ENCODE measurements at places on chromosomes 6 and 20. TPM values are rescaled to one million over a fixed set of nuclear protein-coding genes. Genes with fewer than 3 reads are reported as not detected.

- no peaks in the 10 kb centered on the region for H3K4me1 ChIP-seq
- H3K36me3 ChIP-seq = no peaks in the 10 kb centered on the region
- no peak overlapping the region for H3K27ac ChIP-seq
- no peak for DNase-seq
These were observed 10.9 kb downstream of the DEFB129 start for GRCh38 chr20:237929-238328.

- no peaks in the 10 kb centered on the region for H3K4me1 ChIP-seq
- H3K27ac ChIP-seq = no peak overlapping the region
- DNase-seq = no peak
- no peak overlapping the region for H3K4me3 ChIP-seq
- H3K36me3 ChIP-seq = no peaks in the 10 kb centered on the region
These were observed 103.0 kb downstream of the PLEKHG1 start for GRCh38 chr6:150702675-150703074.

DNA sequence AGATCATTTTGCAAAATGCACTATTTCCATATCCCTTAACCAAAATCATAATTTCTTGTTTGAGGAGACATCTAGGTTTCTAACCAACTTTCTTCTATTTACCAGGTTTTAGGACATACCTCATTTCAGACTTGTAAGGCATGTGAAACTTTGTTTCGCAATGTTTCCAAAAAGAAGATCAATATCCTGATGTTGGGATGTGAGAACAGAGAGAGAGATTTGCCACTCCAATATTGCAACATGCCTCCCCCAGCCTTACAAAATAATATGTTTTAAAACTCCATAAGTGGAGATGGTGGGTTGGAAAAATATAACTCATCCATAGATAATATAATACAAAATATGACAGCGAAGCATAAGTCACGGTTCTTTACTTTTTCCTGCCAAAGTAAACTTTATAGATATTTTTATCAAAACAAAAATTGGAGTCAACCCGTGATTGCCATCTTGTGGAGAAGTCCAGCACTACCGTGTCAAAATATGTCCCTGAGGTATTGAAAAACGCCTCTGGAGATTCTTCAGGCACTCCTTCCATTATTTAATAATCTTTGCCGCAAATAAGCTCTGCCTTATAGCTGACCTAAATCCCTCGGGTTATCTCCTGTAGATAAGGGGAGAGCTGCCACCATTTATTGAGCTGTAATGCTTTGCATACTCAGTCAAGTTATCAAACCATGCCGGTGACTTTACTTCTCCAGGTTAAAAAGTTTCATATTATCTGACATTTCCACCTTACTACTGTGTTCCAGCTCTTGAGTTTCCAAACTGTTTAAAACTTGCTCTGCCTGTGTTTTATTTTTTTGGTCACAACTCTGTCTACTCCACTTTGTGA is 534.2 kb downstream of the HACE1 start:
- no peaks in the 10 kb centered on the region for H3K27me3 ChIP-seq
- H3K4me3 ChIP-seq = no peak overlapping the region
- H3K36me3 ChIP-seq = no peaks in the 10 kb centered on the region
- H3K27ac ChIP-seq = no peak overlapping the region

- no peak for DNase-seq
- H3K27me3 ChIP-seq = peaks cover 3% of the 10 kb centered on the region
- H3K4me1 ChIP-seq = no peaks in the 10 kb centered on the region
- H3K36me3 ChIP-seq = no peaks in the 10 kb centered on the region
- no peak overlapping the region for H3K27ac ChIP-seq
- no peak overlapping the region for H3K4me3 ChIP-seq
These were observed 16.0 kb downstream of the COL9A1 start for GRCh38 chr6:70286905-70287304.

DNA sequence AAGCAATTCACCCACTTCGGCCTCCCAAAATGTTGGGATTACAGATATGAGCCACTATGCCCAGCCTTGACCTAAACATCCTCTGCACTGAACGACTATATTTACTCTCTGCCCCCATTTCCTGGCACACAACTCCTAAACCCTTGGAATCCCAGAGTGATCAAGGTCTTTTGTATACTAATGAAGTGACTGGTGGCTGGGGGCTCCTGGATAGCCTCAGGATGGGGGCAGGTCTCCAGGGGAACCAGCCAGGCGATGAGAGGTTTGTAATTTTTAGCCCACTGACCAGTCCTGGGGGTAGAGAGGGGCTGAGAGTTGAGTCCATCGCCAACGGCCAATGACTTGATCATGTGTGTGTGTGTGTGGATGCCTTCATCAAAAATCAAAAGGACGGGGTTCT is 71.1 kb downstream of the FAM50B start:
- no peaks in the 10 kb centered on the region for H3K36me3 ChIP-seq
- H3K27me3 ChIP-seq = no peaks in the 10 kb centered on the region
- H3K4me1 ChIP-seq = peaks cover 19% of the 10 kb centered on the region
- H3K4me3 ChIP-seq = no peak overlapping the region

DNA sequence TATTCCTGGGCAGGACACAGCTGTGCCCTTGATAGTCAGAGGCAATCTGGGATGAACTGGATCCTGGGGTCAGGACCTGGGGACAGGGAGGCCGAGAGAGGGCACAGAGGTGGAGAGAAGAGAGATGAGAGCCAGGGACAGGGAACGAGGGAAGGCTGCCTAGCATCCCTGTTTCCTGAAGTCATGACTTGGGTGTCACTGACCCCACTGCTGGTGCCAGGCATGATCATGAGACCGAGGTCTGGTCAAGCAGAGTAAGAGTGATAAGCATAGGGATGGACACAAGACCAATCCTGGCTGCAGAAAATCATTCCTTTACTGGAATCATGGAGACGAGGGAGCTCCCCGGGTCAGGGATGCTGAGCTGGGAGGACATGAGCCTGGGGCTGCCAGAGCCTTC is 36.1 kb downstream of the FAM110A start:
- H3K4me3 ChIP-seq = no peak overlapping the region
- no peak for DNase-seq
- H3K36me3 ChIP-seq = no peaks in the 10 kb centered on the region
- no peak overlapping the region for H3K27ac ChIP-seq

GRCh38 chr6:13873288-13874190 is 51.2 kb upstream of the RNF182 start:
- H3K4me3 ChIP-seq = peak overlapping the region; percentile 39
- DNase-seq = peak; percentile 69
- H3K27me3 ChIP-seq = peaks cover 17% of the 10 kb centered on the region
- H3K4me1 ChIP-seq = peaks cover 13% of the 10 kb centered on the region
- H3K36me3 ChIP-seq = no peaks in the 10 kb centered on the region

DNA sequence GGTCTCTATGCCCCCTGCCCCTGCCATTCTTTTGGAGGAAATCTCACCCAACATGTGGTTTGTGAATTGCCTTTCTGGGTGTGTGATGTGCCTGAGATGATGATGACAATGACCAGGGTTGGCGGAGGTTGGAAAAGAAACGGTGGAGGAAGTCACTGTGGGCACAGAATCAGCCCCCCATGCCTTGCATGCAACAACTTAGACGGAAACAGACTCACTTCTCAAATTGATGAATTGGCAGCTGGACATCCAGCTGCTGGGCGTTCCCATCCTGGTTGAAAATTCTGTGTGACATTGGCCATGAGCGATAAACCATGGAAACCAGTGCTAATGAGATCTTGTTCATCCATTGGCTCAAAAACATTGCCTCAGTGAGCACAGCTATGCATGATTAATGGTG is 95.8 kb upstream of the LY86 start:
- no peak for DNase-seq
- H3K36me3 ChIP-seq = no peaks in the 10 kb centered on the region
- no peak overlapping the region for H3K4me3 ChIP-seq
- no peaks in the 10 kb centered on the region for H3K4me1 ChIP-seq
- peaks cover 2% of the 10 kb centered on the region for H3K27me3 ChIP-seq

- DNase-seq = no peak
- H3K36me3 ChIP-seq = peaks cover 13% of the 10 kb centered on the region
- peaks cover 5% of the 10 kb centered on the region for H3K4me1 ChIP-seq
- no peak overlapping the region for H3K4me3 ChIP-seq
- H3K27me3 ChIP-seq = no peaks in the 10 kb centered on the region
These were observed 6.2 kb downstream of the TTPAL start for GRCh38 chr20:44481719-44482416.

- no peaks in the 10 kb centered on the region for H3K4me1 ChIP-seq
- no peaks in the 10 kb centered on the region for H3K36me3 ChIP-seq
- no peaks in the 10 kb centered on the region for H3K27me3 ChIP-seq
These were observed 252.2 kb upstream of the BMP2 start for GRCh38 chr20:6515261-6515660.

DNA sequence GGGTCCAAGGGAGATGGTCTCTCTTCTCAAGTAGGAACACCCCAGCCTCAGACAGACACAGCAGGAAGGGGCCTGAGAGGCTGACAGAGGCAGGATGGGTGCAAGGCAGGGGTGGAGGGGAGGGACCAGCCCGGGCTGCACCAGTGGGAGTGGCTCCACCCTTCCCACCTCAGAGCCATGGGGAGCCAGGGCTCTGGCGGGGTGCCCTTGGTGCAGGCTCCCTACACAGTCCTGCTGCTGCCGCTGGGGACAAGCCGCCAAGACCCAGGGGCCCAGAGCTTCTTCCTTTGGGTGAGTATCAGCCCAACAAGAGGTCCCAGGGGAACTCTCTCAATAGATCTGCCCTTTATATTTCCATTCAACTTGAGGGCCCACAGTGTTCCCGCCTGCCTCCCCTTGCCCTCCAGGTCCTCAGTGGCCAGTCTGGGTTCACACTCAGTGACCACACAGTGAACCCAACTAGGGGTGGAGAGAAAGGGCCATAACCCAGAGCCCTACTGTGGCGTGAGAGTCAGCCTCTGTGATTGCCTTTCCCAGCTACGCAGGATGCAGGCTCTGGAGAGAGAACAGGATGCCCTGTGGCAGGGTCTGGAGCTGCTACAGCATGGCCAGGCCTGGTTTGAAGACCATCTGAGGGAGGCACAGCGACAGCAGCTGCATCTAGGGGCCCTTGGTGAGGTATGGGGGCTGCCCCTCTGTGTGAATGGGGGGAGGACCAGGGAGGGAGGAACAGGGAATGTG is 592 bp downstream of the SAPCD1 start:
- H3K36me3 ChIP-seq = peaks cover 2% of the 10 kb centered on the region
- no peak overlapping the region for H3K4me3 ChIP-seq
- H3K4me1 ChIP-seq = peaks cover 47% of the 10 kb centered on the region
- no peak overlapping the region for H3K27ac ChIP-seq
- H3K27me3 ChIP-seq = no peaks in the 10 kb centered on the region

- H3K4me3 ChIP-seq = no peak overlapping the region
- DNase-seq = no peak
- H3K27ac ChIP-seq = no peak overlapping the region
- H3K4me1 ChIP-seq = peaks cover 39% of the 10 kb centered on the region
- H3K27me3 ChIP-seq = no peaks in the 10 kb centered on the region
These were observed 5.9 kb downstream of the ESF1 start for GRCh38 chr20:13778827-13779226.

GRCh38 chr6:7050872-7051779 is 56.6 kb upstream of the RREB1 start:
- no peaks in the 10 kb centered on the region for H3K36me3 ChIP-seq
- H3K4me3 ChIP-seq = no peak overlapping the region
- no peaks in the 10 kb centered on the region for H3K27me3 ChIP-seq
- H3K27ac ChIP-seq = no peak overlapping the region

DNA sequence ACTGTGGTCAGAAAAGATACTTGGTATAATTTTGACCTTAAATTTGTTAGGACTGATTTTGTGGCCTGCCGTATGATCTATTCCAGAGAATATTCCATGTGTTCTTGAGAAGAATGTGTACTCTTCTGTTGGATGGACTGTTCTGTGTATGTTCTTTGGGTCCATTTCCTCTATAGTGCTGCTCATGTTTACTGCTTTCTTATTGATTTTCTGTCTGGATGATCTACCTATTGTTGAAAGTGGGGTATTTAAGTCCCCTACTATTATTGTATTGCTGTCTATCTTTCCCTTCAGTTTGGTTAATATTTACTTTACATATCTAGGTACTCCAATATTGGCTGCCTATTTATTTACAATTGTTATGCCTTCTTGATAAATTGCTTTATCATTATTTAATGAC is 298.4 kb downstream of the BCKDHB start:
- H3K27me3 ChIP-seq = no peaks in the 10 kb centered on the region
- H3K27ac ChIP-seq = no peak overlapping the region
- no peak for DNase-seq
- no peak overlapping the region for H3K4me3 ChIP-seq
- H3K36me3 ChIP-seq = no peaks in the 10 kb centered on the region

GRCh38 chr6:83168556-83168955 is 24.5 kb downstream of the PGM3 start:
- no peak overlapping the region for H3K27ac ChIP-seq
- H3K4me1 ChIP-seq = no peaks in the 10 kb centered on the region
- H3K27me3 ChIP-seq = no peaks in the 10 kb centered on the region
- no peak for DNase-seq

GRCh38 chr6:34146021-34146782 is at the start of gene GRM4:
Gene GRM4 (minus strand): TSS chr6:34146087. CDS start chr6:34133496, 12,591 bp downstream.
- H3K4me1 ChIP-seq = peaks cover 7% of the 10 kb centered on the region
- peaks cover 23% of the 10 kb centered on the region for H3K27me3 ChIP-seq
- no peak within 1 kb of the TSS for H3K4me3 ChIP-seq
- H3K36me3 ChIP-seq = no peaks in the 10 kb centered on the region

DNA sequence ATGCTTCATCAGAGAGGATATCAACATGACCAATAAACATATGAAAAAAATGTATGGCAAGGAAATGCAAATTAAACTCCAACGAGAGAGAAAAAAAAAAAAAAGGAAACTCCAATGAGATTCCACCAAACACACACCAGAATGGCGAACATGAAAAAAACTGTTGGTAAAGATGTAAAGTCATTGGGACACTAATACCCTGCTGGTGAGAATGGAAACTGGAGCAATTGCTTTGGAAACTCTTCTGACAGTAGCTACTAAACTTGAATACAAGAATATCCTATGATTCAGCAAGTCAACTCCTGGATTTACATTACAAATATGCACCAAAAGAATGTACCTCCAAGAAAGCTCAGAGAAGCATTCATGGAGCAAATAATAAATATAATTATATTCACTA is 260.7 kb upstream of the ECI2 start:
- no peak overlapping the region for H3K27ac ChIP-seq
- no peaks in the 10 kb centered on the region for H3K4me1 ChIP-seq
- H3K27me3 ChIP-seq = peaks cover 16% of the 10 kb centered on the region
- DNase-seq = no peak
- no peaks in the 10 kb centered on the region for H3K36me3 ChIP-seq
- H3K4me3 ChIP-seq = no peak overlapping the region

GSTA2 gene
- 13.7 TPM for total RNA-seq

TRIM40 gene
- total RNA-seq = 0.13 TPM

MYH7B gene
- total RNA-seq = 0.18 TPM

PRRT1 gene
- total RNA-seq = 0.64 TPM

SIM1 gene
- total RNA-seq = not detected

MYLK4 gene
- total RNA-seq = 0.15 TPM

PROKR2 gene
- total RNA-seq = not detected

PHACTR3 gene
- not detected for total RNA-seq
